GM23248 (cell line): ENCODE measurements at places on chromosomes 2 and 18. TPM values are rescaled to one million over a fixed set of nuclear protein-coding genes. Genes with fewer than 3 reads are reported as not detected.

DNA sequence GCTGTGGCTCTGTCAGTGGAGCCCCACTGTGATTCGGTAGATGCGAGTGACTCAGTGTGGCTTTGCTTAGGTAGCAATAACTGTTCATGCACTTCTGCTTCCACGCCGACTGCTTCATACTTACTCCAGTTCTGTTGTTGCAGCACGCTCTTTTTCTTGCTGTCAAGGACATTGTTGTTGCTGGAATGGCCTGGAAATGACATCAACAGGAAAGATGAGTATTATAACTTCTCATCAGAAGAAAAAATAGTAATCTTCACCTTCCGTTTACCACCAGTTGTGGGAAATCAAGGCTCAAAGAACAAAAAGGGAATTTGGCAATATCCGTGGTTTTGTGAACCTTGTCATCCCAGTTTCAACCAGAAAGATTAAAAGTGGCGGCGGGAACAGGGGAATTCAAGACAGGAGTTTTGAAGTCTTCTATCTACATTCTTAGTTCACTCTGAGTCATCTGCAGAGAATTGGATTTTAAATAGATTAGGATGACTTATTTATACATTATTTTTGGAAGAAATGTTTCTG is 8.3 kb downstream of the TM4SF20 start:
- H3K4me1 ChIP-seq = peaks cover 65% of the 10 kb centered on the region
- DNase-seq = peak; percentile 96
- H3K27ac ChIP-seq = peak overlapping the region; percentile 90
- no peak overlapping the region for H3K4me3 ChIP-seq
- H3K27me3 ChIP-seq = no peaks in the 10 kb centered on the region
- no peaks in the 10 kb centered on the region for H3K36me3 ChIP-seq

DNA sequence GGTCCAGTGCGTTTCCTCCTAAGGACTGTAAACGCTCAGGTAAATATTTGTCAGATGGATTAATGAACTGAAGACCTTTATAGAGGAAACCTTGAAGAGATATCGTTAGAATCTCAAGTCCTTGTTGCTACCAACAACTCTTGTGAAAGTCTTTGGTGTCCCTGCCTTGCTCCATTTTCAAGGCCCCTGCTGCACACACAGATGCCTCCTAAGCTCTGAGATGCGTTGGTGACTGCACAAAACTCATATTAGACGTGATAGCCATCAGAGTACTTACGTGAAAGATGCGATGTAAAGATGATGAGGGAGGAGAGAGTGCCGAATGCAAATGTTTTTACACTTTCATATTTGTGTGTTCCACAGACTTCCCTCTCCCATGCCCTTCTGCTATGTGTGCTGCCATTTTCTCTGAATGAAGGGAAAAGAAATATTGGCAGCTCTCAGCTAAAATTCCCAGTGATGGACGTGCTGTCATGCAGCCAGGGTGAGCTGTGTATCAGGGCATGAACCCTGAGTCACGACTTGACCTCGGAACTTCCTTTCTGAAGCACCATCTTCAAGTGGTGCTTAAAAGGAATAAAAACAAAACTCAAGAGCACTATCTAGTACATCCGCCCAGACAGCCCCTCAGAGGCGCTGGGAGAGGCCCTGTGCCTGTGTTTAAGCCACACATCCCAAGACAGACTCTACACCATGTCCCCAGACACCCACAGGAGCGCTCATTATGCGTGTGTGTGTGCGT is 117.4 kb downstream of the FAM210A start:
- no peak overlapping the region for H3K4me3 ChIP-seq
- DNase-seq = no peak

- H3K4me3 ChIP-seq = no peak overlapping the region
- peaks cover 10% of the 10 kb centered on the region for H3K4me1 ChIP-seq
- DNase-seq = no peak
Observed at GRCh38 chr2:191066197-191066918, 52.4 kb upstream of the STAT1 start.

DNA sequence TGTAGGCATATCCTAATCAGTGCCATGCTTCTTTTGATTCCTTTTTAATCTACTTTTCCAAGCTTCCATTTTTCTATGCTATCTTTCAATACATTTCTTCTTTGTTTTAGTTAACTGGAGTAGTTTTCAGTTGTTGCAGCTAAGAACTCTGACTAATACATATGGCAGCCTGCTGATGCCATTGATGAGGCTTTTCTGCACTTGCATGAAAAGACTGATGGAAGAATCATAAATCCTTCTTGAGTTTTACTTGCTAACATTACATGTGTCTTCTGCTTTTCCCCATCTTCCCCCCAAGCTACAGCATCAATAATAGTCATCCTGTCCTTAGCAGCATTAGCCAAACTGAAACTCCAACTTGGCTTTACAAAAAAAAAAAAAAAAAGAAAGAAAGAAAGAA is 203.3 kb downstream of the LRP1B start:
- DNase-seq = peak; percentile 52
- H3K4me3 ChIP-seq = no peak overlapping the region
- 0 out of 2 replicates have a peak, but pooled peaks cover 18% of the 10 kb centered on the region for H3K4me1 ChIP-seq

GRCh38 chr18:41974796-41975201 is 19.8 kb downstream of the PIK3C3 start:
- DNase-seq = no peak
- no peaks in the 10 kb centered on the region for H3K27me3 ChIP-seq
- H3K36me3 ChIP-seq = peaks cover 37% of the 10 kb centered on the region
- H3K4me3 ChIP-seq = no peak overlapping the region

GRCh38 chr2:234091883-234092282 is 41.4 kb downstream of the SPP2 start:
- no peaks in the 10 kb centered on the region for H3K4me1 ChIP-seq
- no peak overlapping the region for H3K4me3 ChIP-seq
- H3K36me3 ChIP-seq = no peaks in the 10 kb centered on the region
- H3K27ac ChIP-seq = no peak overlapping the region
- H3K27me3 ChIP-seq = peaks cover 4% of the 10 kb centered on the region; the same call in 1 of the 2 replicates

GRCh38 chr2:23657934-23658333 is 269.0 kb downstream of the ATAD2B start:
- H3K27me3 ChIP-seq = no peaks in the 10 kb centered on the region
- DNase-seq = no peak
- H3K27ac ChIP-seq = no peak overlapping the region
- no peaks in the 10 kb centered on the region for H3K36me3 ChIP-seq
- no peaks in the 10 kb centered on the region for H3K4me1 ChIP-seq

DNA sequence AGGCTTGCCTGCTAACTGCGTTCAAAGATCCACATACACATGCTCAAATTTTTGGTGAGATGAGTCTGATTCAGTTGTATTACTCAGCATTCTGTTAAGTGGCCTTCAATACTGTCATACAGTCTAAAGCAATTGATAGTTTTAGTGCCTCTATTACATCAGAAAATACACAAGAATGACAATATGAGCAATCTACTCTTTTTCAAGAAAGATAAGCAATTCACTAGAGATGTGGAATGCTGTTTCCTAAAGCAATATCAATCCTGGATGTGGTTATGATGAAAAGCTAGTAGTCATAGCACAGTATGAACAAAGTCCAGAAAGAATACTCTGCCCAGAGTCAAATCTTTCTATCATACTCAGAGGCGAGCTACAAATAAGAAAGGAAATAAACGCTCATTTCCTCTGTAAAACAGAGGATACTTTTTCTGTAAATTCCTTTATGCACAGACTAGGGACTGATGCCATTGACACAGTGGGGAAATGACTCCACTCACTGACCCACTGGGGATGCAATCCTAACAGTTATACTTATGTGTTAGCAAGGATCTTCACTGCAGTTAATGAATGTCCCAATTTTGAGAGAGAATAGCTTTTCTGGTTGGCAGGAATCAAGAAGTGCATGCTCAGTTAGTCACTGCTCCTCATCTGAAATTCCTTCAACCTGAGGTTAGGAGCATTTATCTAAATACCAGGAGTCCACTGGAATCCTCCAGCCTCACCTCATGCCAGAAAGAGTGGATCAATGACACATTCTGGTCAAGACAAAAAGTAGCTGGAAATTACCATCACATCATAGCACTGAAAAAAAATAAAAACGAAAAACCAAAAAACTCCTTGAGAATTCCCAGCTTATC is 83.3 kb downstream of the PDE11A start:
- peaks cover 23% of the 10 kb centered on the region for H3K4me1 ChIP-seq
- DNase-seq = peak; percentile 77
- H3K36me3 ChIP-seq = no peaks in the 10 kb centered on the region
- peak overlapping the region; percentile 79 for H3K27ac ChIP-seq
- H3K4me3 ChIP-seq = peak overlapping the region; percentile 39
- H3K27me3 ChIP-seq = no peaks in the 10 kb centered on the region

DNA sequence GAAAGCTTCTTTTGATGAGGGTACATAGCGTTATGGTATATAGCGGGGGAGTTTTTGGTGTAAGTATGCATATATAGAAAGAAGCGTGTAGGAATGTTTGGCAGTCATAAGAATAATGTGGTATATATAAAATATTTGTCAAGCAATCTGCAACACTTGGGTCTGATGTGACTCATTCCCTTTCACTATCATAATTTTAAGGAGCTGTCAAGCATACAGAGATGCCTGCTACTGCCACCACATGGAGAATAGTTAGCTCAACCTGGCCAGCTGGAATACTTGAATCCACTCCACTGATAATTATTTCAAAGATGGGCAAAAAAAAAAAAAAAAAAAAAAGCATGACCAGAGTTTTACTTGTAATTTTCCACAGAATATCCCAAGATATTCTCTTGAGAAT is 559.8 kb upstream of the REG3G start:
- no peaks in the 10 kb centered on the region for H3K4me1 ChIP-seq
- DNase-seq = no peak
- H3K27me3 ChIP-seq = no peaks in the 10 kb centered on the region
- no peaks in the 10 kb centered on the region for H3K36me3 ChIP-seq

DNA sequence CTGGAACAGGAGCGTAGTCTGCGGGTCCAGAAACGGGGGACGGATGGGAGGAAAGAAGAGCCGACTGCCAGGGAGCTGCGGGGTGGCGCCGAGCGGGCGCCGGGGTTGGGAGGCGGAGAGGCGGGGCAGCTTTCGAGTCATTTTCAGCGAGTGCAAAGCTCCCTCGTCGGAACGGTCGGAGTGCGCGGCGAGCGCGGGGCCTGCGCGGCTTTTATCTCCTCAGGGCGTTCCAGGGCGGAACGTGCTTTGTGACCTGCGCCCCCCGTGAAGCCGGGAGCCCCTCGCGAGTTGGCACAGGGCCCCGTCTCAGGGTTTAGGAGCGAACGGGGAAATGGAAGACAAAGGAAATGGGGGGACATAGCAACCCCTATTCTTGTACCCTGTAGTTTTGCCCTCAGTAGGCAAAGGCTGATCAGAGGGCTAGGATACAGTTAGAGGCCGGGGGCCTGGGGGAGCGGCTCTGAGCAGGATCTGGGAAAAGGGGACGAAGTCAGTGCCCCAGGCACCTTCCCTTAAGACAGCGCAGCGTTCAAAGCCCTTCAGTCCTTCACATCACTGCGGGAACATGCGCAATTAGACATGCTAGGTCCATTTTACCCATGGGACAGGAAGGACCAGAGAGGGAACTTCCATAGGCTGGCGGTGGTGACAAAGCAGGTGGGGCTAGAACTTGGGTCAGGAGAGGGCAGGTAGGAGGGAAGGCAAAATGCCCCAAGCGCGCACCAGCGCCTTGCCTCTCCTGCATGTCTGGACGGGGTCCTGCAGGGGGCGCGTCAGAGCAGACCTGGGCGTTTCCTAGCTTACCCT is 60.1 kb upstream of the IL1RL1 start:
- DNase-seq = peak; percentile 84
- H3K4me1 ChIP-seq = peaks cover 1% of the 10 kb centered on the region
- peak overlapping the region; percentile 73 for H3K4me3 ChIP-seq
- H3K27ac ChIP-seq = no peak overlapping the region
- no peaks in the 10 kb centered on the region for H3K36me3 ChIP-seq
- no peaks in the 10 kb centered on the region for H3K27me3 ChIP-seq

DNA sequence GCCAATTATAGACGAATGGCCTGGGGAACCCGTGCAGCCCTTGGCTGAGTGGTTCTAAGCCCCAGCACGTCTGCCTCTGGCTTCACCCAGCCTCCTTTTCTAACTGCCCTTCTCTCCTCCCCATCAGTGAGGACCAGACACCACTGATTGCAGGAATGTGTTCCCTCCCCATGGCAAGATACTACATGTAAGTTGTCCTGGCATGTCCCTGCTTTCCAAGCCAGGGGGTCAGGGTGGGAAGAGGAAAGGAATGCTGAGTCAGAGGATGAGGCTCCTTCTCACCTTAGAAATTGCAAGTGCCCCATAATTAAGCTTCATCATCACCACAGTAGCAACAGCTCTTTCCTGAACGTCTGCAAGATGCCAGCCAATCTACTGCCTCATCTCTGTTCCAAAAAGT is 4.8 kb downstream of the IL1F10 start:
- H3K36me3 ChIP-seq = no peaks in the 10 kb centered on the region
- no peak for DNase-seq
- H3K4me3 ChIP-seq = no peak overlapping the region
- H3K4me1 ChIP-seq = peaks cover 19% of the 10 kb centered on the region

GRCh38 chr2:236083934-236084333 is 84.3 kb downstream of the GBX2 start:
- H3K4me3 ChIP-seq = no peak overlapping the region
- no peak for DNase-seq
- no peak overlapping the region for H3K27ac ChIP-seq
- H3K36me3 ChIP-seq = no peaks in the 10 kb centered on the region
- H3K4me1 ChIP-seq = no peaks in the 10 kb centered on the region

DNA sequence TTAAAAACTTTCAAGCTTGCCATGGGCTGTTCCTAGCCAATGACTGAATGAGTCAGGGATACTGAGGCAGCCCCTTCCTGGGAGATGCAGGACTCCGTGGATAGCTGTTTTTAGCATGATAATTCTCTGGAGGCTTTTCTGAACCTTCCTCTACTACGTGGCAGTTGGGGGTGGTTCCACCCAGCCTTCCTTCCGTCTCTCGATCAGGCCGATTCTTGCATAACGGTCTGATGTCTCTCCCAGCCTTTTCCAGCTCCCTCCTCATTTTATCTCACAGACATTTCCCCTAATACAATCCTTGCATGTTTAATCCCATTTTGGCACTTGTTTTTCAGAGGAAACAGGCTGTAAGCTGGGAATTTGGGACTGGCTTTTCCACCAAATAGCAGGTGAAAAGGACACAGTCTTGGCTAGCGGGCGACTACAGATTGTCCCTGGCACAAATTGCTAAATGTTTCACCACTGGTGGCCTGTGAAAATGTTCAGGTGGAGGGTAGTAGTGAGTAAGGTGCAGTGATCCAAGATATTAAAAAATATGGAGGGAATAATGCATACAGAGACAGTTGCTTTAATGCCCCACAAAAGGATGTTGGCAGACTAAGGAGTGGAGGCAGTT is 21.0 kb upstream of the CTLA4 start:
- H3K4me3 ChIP-seq = no peak overlapping the region
- DNase-seq = peak; percentile 30
- H3K4me1 ChIP-seq = no peaks in the 10 kb centered on the region
- H3K36me3 ChIP-seq = no peaks in the 10 kb centered on the region
- H3K27me3 ChIP-seq = no peaks in the 10 kb centered on the region

Gene SH2D6
- total RNA-seq = not detected in 2 replicates

Gene TWIST2
- total RNA-seq = 467 and 544 TPM in 2 replicates

Gene TUBB8B
- not detected in 2 replicates for total RNA-seq

Gene SKOR2
- not detected in 2 replicates for total RNA-seq

Gene TRIM43
- not detected in 2 replicates for total RNA-seq

Gene MAP2
- 1.0 and 7.6 TPM in 2 replicates for total RNA-seq

Gene CD207
- not detected in 2 replicates for total RNA-seq

Gene CPO
- total RNA-seq = not detected in 2 replicates
